ENCODE measurements at places on chromosomes 11 and 22. TPM values are rescaled to one million over a fixed set of nuclear protein-coding genes. Genes with fewer than 3 reads are reported as not detected.

The EIF3F gene
- 294 TPM for total RNA-seq

The SPDYC gene
- total RNA-seq, result not detected

The ARFGAP3 gene
- 32.2 TPM for total RNA-seq

The ZNF280B gene
- 3.0 TPM for total RNA-seq

The ZNRF3 gene
- 1.0 TPM for total RNA-seq

The ZFPL1 gene
- 30.8 TPM for total RNA-seq

The MRGPRE gene
- total RNA-seq, result not detected

The POU2AF2 gene
- not detected for total RNA-seq

The OR10G8 gene
- total RNA-seq, result not detected

The PNPLA5 gene
- not detected for total RNA-seq

The PRG3 gene
- total RNA-seq, result not detected

The ZNF215 gene
- 0.73 TPM for total RNA-seq

The PLET1 gene
- total RNA-seq, result not detected

The INPPL1 gene
- total RNA-seq, result 97.2 TPM

The CHRM4 gene
- not detected for total RNA-seq

The CALCA gene
- not detected for total RNA-seq

The BMAL1 gene
- total RNA-seq, result 25.2 TPM

The CLP1 gene
- total RNA-seq, result 22.4 TPM

The SLC5A1 gene
- not detected for total RNA-seq

The CHRNA10 gene
- 1.1 TPM for total RNA-seq

The KRTAP5-1 gene
- not detected for total RNA-seq

The NLRP14 gene
- not detected for total RNA-seq

The OR5M8 gene
- total RNA-seq, result not detected

The SLC37A2 gene
- 2.0 TPM for total RNA-seq

The OR4D5 gene
- total RNA-seq, result not detected

The SHISA8 gene
- total RNA-seq, result 1.4 TPM

The C11orf97 gene
- not detected for total RNA-seq

The INSC gene
- total RNA-seq, result not detected

The CCDC81 gene
- 0.31 TPM for total RNA-seq

The NAV2 gene
- 1.2 TPM for total RNA-seq

The NLRX1 gene
- 16.7 TPM for total RNA-seq

The ALDH3B1 gene
- 0.20 TPM for total RNA-seq

The ARHGAP1 gene
- 56.8 TPM for total RNA-seq

The ANKRD49 gene
- total RNA-seq, result 25.9 TPM

The DGCR2 gene
- 26.9 TPM for total RNA-seq

The ACTN3 gene
- total RNA-seq, result 0.33 TPM

The APOA4 gene
- not detected for total RNA-seq

The DUSP8 gene
- 2.3 TPM for total RNA-seq

The NUDT8 gene
- total RNA-seq, result 27.9 TPM

Measured in CD8-positive, alpha-beta memory T cell (primary cell).